ENCODE measurements at places on chromosomes 7 and 10.

DNA sequence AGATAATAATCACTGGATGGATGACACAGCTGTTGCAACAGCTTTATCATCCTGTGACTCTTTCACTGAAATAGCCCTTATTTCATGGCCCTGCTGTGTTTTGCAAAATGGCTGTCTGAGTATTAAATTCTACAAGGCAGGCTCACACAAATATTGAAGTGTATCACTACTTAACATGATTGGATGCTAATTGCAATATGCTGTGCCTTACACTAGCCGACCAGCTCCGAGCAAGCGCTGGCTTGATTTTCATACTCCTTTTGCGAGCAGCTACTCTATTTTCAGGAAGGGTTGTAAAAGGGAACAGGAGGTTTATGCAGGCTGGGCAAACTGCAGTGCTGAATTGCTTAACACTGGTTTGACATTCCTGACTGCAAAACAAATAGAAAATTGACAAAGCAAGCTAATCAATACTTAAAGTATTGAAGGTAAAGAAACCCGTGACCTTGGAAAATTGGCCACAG lies 121.6 kb downstream of the CACNB2 start:
- no peak for DNase-seq

GRCh38 chr10:37549054-37549453 lies 308.4 kb downstream of the ZNF248 start:
- DNase-seq, result no peak

DNA sequence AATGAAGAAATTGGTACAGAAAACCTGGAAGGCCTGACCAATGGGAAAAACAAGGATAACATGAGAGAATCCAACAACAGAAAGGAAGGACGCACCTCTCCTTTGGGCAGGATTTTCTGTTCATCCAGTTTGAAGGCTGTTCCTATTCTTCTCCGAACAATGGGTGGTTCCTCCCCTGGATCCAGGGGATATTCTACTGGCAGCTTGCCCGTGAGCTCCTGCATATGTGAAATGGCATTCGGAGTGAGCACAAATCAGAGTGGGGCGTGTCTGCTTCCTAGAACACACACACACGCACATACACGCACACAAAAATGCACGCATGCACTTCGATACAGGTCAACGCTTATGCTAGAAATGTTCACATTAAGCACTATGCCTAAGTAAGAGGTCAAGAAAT lies 83.5 kb downstream of the PRPF18 start:
- no peak for DNase-seq

DNA sequence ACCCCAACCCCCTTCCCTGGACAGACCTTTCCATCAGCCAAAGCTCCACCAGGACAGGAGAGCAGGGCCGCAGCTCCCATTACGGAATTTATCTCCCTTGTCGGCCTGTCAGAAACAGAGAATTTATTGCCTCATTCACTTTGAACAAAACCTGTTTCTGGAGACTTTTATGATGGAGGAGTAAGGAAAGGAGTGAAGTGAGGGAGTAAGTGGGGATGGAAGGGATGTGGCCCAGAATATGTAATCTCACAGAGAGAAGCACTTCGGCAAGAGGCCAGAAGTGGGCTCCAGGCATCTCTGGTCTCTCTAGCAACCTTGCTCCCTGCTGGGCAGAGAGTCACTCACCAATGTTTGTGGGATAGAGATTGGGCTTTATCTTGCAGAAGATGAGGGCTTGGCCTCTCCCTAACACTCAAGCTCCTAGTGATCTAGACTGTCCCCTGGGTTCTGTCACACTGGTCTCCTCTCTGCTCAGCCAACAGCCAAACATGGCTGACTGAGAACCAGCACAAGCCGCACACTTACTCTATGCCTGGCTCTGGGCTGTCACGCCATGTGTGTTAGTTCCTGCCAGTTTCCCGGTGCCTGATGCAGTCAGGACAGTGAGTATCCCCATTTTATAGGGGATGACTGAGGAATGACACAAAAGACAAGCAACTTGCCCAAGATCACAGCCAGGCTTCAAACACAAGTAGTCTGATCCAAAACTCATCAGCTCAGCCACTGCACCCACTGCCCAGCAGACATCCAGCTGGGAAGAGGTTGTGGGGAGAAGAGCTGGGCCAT lies 149.4 kb upstream of the ZMIZ1 start:
- no peak for DNase-seq

DNA sequence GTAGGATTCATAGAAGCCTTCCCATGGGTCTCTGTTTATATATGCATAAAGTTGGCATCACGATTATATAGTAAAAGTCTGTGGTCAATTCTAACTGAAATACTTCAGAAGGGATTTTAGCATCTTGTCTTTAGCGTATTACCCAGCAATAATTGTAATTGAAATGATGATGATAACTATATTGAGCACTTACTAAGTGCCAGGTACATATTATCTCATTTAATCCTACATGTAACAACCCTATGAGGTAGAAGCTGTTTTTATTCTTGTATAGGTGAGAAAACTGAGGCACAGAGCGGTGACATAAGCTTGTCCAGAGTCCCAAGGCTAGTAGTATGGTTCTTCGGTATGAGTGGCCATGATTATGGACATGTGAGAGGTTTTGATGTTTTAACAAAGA lies 33.8 kb downstream of the PANK1 start:
- no peak for DNase-seq

DNA sequence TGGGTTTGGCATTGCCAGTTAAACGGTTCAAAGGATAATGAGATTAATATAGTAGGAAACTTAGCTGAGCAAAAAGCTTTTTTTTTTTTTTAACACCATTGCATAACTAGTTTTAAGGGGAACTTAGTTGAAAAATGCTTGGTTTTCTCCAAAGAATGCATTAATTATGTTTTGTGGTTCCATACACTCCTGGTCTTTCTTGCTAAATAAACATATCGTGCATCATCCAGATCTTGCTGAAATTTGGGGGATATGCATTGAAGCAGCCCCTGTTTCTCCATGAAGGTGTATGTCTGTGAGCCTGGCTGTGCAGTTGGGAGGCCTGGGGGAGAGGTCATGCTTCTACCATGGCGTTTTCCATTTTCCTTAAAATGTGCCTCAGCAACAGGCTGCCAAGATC lies 558.2 kb upstream of the GALNT17 start:
- DNase-seq, result no peak

DNA sequence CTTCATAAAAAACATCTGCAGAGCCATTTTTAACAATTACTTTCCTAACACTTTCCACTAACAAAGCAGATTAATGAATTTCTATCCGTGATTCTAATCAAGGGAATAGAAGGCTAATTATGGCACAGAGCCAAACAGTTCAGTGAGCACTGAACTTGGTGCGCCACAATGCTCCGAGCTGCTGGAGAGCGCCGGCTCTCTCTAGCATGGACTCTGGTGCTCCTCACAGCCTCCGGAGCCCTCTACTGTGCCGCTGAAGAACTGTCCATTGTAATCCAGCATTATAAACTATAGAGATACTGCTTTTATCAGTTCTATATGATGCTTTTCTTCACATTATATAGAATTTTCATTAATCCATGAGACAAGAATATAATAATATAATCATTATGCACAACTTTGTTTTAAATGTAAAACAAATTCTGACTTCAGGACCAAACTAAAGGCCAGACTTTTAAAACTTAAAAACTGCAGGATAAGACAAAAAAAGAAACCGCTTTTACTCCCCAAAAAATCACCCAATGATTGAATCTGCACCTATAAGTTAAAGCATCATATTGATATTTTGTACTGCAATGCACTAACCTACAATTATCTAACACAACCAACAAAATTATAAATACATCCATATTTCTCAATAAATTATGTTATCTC lies 123.6 kb downstream of the RNF32 start:
- peak; percentile 31 for DNase-seq

DNA sequence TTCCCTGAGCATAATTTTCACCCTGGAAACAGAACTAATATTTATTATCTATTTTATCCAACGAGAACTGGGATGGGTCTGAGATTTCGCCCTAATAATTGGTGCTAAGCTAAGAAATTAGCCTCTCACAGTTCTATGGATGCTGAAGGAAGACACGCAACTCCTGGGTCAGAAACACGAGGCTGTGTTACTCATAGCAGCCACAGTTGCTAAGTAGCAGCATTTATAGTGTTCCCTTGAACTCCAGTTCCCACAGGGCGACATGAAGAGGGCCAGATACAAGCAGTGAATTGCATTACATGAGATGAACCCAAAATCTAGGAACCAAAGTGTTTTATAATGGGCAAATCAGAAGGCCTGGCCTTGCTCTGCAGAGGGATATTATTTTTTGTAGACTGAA lies 109.8 kb upstream of the AGR3 start:
- no peak for DNase-seq

GRCh38 chr10:73408061-73408460 lies 5.8 kb downstream of the ANXA7 start:
- no peak for DNase-seq

- DNase-seq, result no peak
These were observed at the start of gene LRRC17 for GRCh38 chr7:102912742-102913141. LRRC17 (plus strand) TSS chr7:102913000; CDS start chr7:102933914, 20,914 bp downstream.

DNA sequence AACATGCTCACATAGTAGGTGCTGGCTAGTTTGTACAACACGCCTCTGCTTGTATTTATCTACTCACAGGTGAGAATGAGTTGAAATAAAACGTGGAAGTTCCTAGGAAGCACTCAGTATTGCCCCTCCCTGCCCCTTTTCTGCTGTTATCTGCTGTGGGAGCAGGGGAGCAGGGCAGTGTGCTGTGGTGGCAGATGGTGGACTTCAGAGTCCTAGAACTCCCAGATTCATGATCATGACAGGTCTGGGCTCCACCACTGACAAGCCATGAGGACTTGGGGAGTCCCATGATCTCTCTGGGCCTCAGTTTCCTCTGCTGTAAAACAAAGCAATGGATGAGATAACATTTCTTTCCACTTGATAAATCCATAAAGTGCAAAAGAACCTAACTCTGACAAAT lies 11.6 kb upstream of the PRKCQ start:
- no peak for DNase-seq

DNA sequence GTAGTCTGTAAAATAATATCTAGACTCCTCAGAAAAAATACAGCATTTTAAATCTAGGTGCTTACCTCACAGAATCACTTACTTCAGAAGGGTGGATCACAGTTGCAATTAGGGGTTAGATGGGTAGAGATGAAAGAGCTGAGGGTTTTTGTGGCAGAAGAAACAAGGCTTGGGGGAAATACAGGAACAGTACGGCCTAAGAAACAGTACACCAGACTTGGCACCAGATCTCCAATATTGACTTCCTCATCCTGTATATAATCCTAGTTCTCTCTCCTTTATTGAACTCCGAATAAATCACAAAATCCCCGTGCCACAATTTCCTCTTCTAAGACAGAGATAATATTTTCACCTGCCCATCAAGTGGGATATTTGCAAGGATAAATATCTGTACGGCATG lies 14.3 kb downstream of the CEP41 start:
- no peak for DNase-seq

- no peak for DNase-seq
These were observed 483.1 kb upstream of the NRP1 start for GRCh38 chr10:33817605-33818004.

DNA sequence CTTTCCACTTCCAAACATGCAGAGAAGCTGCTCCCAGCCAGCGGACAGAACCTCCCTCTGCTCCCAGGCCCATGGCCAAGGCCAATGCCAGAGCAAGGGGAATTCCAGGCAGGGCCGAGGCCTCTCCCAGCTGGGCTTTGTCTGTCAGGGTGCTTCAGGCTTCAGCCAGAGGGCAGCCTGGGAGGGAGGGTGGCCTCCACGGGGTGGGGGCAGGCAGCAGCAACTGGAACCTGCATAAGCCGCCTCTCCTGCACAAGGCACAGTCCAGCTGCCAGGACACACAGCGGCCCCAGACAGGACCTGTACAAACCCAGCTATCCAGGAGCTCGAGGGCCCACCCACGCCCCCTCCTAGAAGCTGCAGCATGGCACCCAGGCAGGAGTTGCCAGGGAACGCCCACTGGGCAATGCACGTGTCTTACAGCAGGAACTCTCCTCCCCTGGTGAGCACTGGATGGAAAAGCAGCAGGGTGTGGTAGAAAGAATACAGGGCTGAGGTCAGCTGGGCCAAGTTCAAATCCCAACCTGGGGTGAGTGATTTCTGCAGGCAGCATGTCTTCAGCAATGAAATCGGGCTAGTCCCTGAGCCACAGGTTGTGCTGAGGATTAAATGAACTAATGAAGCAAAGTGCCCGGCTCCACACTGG lies 7.6 kb downstream of the FAM53B start:
- no peak for DNase-seq

GRCh38 chr7:39211581-39211980 lies 233.9 kb downstream of the POU6F2 start:
- no peak for DNase-seq

- DNase-seq, result no peak
These were observed 448.8 kb downstream of the LRMDA start for GRCh38 chr10:75880031-75880775.

GRCh38 chr10:46538155-46538554 lies 18.3 kb downstream of the GPRIN2 start:
- no peak for DNase-seq

- DNase-seq, result no peak
These were observed 18.4 kb upstream of the PDGFA start for GRCh38 chr7:537911-538634.

DNA sequence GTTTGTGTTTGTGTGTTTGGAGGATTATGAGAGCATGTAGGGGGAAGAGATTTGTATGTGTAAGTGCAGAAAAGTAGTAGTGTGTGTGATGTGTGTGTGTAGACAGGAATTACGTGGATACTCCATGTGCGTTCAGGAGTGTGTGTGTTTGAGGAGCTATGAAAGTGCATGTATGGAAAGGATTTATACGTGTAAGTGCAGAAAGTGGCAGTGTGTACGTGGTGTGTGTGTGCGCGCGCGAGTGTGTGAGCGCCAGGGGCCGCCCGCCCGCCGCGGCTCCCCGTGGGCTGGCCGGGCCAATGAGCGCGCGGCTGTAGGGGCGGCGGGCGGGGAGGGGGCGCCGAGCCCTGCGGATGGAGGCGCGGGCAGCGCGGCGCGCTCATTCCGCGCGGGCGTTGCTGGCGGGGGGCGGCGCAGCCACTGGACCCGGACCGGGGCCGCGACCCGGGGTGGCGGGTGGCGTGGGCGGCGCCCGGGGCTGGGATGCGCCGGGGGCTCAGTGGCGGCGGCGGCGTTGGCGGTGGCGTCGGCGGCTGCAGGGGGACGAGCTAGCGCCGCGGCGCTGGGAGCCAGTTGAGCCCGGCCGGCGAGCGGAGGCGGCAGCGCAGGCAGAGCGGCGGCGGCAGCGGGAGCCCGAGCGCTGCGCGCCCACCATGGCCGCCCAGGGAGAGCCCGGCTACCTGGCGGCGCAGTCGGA lies at the start of gene BICC1:
BICC1 (plus strand) TSS at position 382 of the 697 bp plus-strand sequence; CDS start at position 654, 272 bp downstream.
- no peak for DNase-seq

- DNase-seq, result no peak
These were observed 51.3 kb upstream of the GSAP start for GRCh38 chr7:77467408-77467807.

DNA sequence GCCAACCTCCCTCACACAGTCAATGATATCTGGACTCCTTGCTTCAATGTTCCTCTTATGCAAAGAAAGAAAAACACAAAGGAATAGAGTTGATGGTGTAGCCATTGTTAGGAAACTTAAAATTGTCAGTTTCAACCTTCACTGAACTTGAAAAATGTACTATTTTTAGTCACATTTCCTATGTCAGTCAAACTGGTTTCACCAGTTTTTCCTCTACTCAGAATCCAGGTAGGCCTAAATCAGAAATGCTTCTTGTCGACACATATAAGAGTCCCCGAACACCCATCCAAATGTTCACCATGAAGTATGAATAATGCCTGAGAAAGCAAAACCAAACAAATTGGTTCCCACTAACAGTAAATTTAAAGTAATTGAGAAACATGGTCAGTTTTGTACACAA lies 42.4 kb upstream of the ZMYND11 start:
- no peak for DNase-seq

GRCh38 chr7:90777465-90777864 lies 181.3 kb downstream of the CDK14 start:
- no peak for DNase-seq
